ENCODE measurements at places on chromosomes 4 and X.

GRCh38 chr4:7803992-7804755, 135.5 kb downstream of the AFAP1 start:
- peak; percentile 87 for DNase-seq

DNA sequence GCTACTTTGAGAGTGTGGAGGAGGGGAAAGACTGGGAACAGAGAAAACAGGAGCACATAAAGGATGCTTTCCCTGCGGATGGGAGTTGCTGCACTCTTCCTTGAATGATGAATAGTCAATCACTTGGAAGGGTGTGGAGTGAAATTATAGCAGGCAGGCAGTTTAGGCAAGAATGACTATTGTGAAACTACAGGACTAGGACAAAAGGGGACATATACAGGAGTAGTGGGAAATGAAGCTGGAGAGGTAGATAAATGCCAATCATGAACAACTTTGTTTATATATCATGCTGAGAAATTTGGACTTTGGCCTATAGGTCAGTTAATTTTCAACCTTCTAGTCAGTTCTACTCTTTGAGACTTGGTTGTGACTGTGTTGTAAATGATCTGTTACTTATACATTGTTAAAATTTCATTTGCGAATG, 76.9 kb downstream of the PAQR3 start:
- no peak for DNase-seq

DNA sequence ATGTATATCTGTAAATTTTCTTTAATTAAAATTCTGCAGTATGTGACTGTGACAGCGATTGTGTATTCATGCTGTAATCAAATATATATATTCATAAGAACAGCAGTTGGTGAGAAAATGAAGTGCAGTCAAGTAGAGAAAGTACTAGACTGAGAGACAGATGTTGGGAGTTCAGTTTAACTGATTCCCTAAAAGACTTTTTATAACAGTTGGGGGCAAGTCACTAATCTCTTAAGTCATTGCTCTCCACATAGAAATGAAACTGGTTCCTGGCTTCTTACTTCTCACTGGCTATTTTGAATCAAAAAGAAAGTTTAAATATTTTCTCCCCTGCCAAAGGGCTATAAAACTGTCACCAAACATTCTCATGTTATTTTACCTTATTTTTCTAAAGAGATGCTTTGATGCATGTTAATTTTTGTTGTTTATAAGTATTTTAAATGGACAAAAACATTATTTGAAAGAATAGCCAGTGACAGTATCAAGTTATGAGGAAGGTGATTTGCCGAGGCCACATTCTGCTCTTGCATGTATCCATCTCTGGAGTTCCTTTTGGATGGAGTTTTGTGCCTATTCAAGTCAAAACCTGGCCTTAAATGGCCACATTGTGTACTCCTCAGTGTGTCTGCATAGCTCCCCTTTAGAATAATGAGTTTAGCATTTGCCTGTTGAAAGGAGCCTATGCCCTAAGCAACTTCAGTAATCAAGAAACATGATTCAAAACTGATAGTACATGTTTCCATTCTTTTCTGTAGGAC, 30.8 kb downstream of the EXOC1 start:
- no peak for DNase-seq

GRCh38 chrX:147847999-147848398, 63.7 kb upstream of the FMR1 start:
- DNase-seq, result no peak

DNA sequence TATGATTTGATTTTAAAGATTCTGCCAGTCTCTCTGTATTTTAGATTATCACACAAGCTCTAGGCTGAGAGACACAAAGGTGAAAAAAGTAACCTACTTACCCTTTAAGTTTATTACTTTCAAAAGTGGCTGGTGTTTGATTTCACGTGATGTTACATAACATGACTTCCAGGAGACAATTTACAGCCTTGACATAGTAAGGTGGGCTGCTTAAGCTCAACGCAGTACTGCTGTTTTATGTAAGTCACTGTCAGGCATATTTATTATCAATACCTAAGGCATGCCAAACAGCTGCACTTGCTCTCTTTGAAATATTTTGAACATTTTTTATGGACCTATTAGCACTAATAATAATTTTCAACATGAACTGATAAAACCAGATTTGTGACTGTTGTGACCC, 451.5 kb upstream of the FAM241A start:
- DNase-seq, result no peak

DNA sequence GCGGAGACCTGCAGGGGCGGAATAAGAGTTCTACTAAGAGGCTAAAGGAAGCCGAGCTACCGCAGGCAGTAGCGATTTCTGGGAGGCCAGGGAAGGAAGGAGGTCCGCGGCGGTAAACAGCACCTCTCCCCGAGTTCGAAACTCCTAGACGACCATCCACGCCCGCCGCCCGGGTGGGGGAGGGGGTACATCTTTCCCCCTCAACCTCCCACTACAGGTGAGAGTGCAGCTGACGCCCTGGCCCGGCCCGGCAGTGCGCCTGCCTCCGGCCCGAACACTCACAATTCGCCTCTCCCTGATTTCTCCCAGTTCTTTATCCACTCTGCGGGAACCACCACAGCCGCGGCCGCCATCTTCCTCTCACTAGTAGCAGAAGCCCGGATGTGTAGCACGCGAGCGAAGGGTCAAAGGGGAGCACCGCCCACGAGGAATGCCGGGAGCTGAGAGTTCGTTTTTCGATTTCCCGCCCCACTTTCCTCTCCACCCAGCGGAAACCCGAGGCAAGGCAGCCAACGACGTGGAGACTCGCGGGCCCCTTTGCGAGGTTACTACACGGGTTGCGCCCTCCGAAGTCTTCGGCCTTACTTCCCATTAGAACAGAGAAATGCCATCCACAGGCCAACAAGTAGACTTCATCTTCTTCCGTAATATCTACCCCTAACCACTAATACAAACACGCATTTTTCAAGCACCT, at the start of gene THOC2:
TSS of gene THOC2 (minus strand) at position 383 of the 694 bp plus-strand sequence. CDS start at position 353, 30 bp downstream.
- peak; percentile 92 for DNase-seq

- DNase-seq, result peak; percentile 45
Observed at GRCh38 chr4:125368146-125368545, 53.4 kb downstream of the FAT4 start.

- DNase-seq, result no peak
Observed at GRCh38 chr4:118284169-118284568, 68.6 kb downstream of the PRSS12 start.

GRCh38 chr4:8526363-8526855, 53.8 kb upstream of the GPR78 start:
- DNase-seq, result peak; percentile 3

DNA sequence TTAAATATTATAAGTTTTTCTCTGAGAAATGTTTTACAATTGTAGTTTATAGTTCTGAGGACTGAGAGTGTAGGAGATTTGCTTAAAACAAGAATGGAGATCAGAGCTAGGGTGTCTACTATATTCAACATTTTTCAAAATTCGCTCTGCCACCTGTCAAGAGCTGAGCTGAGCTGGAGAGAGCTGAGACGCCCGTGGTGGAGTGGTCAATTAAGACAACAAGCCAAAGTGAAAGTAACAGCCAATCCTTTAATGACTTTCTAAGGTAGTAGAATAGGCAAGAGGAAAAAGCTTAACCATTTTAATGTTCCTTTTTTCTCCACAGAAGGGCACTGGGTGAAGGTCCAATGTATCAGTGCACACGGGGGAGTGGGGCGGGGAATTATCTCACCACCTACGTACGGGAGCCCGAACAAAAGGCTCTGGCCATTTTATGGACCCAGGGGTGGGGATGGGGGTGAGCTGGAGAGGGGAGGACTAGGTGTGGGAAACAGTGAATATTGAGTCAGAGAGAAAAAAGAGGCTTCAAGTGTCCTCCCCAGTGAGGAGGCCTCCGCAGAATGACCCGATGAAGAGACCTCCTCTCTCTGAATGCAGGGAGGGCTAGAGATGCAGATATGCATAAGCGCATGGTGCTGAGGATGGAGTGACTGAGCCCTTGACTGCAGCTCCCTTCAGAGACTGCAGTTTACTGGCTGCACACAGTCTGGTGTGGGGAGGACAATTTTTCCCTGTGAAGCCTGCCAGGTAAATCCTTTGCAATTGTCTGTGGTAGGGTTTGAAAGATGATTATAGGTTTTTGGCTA, 60.8 kb downstream of the SPCS3 start:
- no peak for DNase-seq

Measured in osteoblast (primary cell).